ENCODE measurements at places on chromosomes 7 and 10. TPM values are rescaled to one million over a fixed set of nuclear protein-coding genes. Genes with fewer than 3 reads are reported as not detected.

GRCh38 chr7:108211382-108212201 is 81.4 kb upstream of the LAMB4 start:
- DNase-seq = no peak

PRLHR gene
- total RNA-seq = not detected

AGAP6 gene
- 12.9 TPM for total RNA-seq

DNA sequence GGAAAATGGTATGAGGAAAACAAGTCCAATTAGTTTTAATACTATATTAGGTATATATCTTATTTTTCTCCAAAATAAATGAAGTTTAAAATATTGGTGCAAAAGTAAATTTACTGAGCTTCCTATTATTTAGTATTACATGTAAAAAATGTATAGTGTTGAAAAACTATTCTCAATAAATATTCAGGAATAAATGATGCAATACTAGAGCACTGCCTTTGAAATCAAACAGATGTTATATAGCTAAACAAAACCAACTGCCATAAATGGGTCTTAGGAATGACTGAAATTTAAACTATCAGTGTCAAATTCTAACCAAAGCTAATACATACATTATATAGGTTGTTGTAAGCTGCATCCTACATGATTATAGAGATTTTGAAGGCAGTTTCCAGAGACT is 1434.0 kb upstream of the LRRTM3 start:
- no peak for DNase-seq

DNA sequence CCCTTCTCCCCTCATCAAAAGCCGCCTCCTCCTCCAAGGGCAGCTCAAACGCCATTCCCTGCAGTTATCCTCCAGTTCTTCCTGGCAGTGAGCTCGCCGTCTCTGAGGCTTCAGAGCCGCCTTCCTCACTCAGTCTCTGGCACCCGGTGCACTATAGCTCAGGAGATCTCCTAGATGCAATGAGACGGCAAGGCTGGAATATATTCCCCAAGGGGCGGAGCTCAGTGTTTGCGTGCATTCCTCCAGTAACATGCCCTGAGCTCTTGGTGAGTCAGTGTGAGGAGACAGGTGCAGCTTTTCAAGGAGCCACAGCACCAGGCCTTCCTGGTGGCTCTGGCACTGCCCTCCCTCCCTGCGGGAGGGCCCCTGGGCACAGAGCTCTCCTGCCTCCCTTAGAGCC is 512.6 kb upstream of the FOXK1 start:
- DNase-seq = no peak

CNNM1 gene
- total RNA-seq = 0.17 TPM

All from CD4-positive, alpha-beta T cell (primary cell).